HepG2 (cell line): ENCODE measurements at places on chromosomes 12 and 14. TPM values are rescaled to one million over a fixed set of nuclear protein-coding genes. Genes with fewer than 3 reads are reported as not detected.

GRCh38 chr12:40730281-40730680 is 38.0 kb downstream of the CNTN1 start:
- DNase-seq = no peak
- H3K4me3 ChIP-seq = no peak overlapping the region
- H3K36me3 ChIP-seq = no peaks in the 10 kb centered on the region
- no peaks in the 10 kb centered on the region for H3K27me3 ChIP-seq
- H3K27ac ChIP-seq = no peak overlapping the region
- no peaks in the 10 kb centered on the region for H3K4me1 ChIP-seq

DNA sequence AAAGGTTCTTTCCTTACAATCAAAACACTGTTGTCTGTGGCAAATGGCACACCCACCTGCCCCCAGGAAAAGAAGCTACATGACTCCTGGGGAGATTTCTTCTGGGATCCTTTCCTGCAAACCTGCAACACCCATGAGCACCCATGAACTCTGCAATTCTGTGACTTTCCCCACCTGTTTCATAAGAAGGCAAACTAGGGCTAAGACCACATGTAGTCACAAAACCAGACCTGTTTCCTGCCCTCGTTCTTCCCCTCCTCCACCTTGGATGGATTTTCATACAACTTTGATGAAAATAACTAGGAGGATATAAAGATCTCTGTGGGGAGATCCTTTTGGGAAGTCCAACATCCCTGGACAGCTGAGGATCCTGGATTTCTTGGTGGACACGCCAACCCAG is 1084.7 kb downstream of the BCL11B start:
- no peak for DNase-seq
- H3K36me3 ChIP-seq = no peaks in the 10 kb centered on the region
- no peak overlapping the region for H3K4me3 ChIP-seq
- H3K27me3 ChIP-seq = no peaks in the 10 kb centered on the region
- no peaks in the 10 kb centered on the region for H3K4me1 ChIP-seq

Gene DPF3
- polyA plus RNA-seq = 0.09 and 0.14 TPM in 2 replicates

GRCh38 chr14:79947440-79948054 is 263.8 kb downstream of the DIO2 start:
- no peaks in the 10 kb centered on the region for H3K4me1 ChIP-seq
- H3K36me3 ChIP-seq = no peaks in the 10 kb centered on the region
- no peak for DNase-seq
- no peak overlapping the region for H3K27ac ChIP-seq
- no peaks in the 10 kb centered on the region; the same call in 1 of the 2 replicates for H3K27me3 ChIP-seq

Gene CMA1
- not detected in 2 replicates for polyA plus RNA-seq

- H3K36me3 ChIP-seq = no peaks in the 10 kb centered on the region
- no peak overlapping the region for H3K27ac ChIP-seq
- no peaks in the 10 kb centered on the region for H3K27me3 ChIP-seq
- no peak overlapping the region for H3K4me3 ChIP-seq
- H3K4me1 ChIP-seq = no peaks in the 10 kb centered on the region
- DNase-seq = peak; percentile 1
Observed at GRCh38 chr12:23446746-23447145, 502.7 kb downstream of the SOX5 start.

DNA sequence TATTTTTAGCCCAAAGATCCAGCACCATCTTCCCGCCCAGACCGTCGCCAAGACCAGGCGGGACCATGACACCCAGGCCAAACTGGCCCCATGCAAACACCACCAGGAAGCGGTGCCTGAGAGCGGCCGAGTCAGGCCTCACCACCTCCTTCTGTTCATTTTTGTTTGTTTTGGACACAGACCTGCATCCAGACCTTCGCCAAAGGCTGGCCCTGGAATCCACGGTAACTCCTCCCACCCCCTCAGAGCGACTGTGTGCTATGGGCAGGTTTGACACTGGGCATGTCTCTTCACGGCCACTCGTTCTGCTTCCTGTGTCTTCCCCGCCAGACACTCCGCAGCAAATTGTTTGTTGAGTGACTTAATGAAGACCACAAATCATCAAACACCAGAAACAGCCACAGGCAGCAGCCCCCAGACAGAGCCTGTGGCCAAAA is 47.1 kb downstream of the NCOR2 start:
- no peak overlapping the region for H3K27ac ChIP-seq
- H3K27me3 ChIP-seq = no peaks in the 10 kb centered on the region
- DNase-seq = peak; percentile 34
- H3K36me3 ChIP-seq = no peaks in the 10 kb centered on the region
- H3K4me3 ChIP-seq = no peak overlapping the region

GRCh38 chr14:51507906-51508511 is 143.7 kb upstream of the FRMD6 start:
- H3K4me3 ChIP-seq = no peak overlapping the region
- peaks cover 8% of the 10 kb centered on the region; the same call in 1 of the 3 replicates for H3K27me3 ChIP-seq
- no peaks in the 10 kb centered on the region for H3K4me1 ChIP-seq
- no peaks in the 10 kb centered on the region for H3K36me3 ChIP-seq
- H3K27ac ChIP-seq = no peak overlapping the region

DNA sequence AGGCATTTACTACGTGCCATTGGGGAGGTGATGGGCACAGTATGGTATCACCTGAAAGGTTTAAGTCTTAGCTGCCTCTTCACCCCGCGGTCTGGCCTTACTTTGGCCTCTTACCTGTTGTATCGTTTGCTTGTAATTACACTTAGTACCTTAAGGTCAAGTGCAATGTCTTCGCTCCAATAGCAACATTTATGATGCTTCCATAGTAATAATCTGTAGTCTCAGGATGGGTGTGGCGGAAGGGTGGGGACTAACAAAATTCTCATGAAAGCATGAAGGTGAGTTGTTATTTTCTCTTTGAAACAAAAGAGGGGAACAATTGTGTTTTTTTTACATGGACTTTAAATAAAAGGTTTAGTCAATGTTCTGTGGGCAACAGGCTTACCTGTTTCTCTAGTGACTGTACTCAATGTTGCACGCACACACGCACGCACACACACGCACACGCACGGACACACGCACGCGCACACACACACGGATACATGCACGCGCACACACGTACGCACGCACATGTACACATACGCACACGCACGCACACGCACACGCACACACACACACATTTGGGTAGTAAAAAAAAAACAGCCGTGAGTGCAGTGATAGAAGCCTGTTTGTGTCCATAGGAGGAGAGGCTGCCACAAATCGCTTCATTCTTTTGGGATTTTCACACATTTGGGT is 91.4 kb downstream of the DNAH10 start:
- DNase-seq = no peak
- no peaks in the 10 kb centered on the region for H3K4me1 ChIP-seq

- DNase-seq = no peak
- H3K4me1 ChIP-seq = no peaks in the 10 kb centered on the region
- no peak overlapping the region for H3K27ac ChIP-seq
- H3K27me3 ChIP-seq = no peaks in the 10 kb centered on the region
Observed at GRCh38 chr14:72213424-72213823, 281.2 kb downstream of the RGS6 start.

Gene SAV1
- 6.2 and 7.3 TPM in 2 replicates for polyA plus RNA-seq

DNA sequence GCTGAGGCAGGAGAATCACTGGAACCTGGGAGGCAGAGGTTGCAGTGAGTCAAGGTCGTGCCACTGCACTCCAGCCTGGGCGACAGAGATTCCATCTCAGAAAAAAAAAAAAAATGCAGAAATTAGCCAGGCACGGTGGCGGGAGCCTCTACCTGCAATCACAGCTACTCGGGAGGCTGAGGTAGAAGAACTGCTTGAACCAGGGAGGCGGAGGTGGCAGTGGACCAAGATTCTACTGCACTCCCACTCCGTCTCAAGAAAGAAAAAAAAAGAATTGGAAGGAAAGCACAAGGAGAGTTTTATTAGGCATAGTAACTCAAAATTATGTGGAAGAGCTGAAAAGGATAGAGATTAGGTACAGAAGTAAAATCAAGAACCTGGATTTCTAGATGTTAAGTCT is 20.8 kb upstream of the AMHR2 start:
- H3K27ac ChIP-seq = no peak overlapping the region
- H3K4me3 ChIP-seq = no peak overlapping the region
- no peaks in the 10 kb centered on the region; the same call in 1 of the 2 replicates for H3K27me3 ChIP-seq

- H3K27ac ChIP-seq = no peak overlapping the region
- H3K4me1 ChIP-seq = peaks cover 22% of the 10 kb centered on the region
- H3K36me3 ChIP-seq = no peaks in the 10 kb centered on the region
- H3K4me3 ChIP-seq = no peak overlapping the region
- H3K27me3 ChIP-seq = no peaks in the 10 kb centered on the region
- DNase-seq = no peak
Observed at GRCh38 chr12:111942557-111942956, 70.4 kb downstream of the TMEM116 start.
